ENCODE measurements at places on chromosomes 1 and 21.

DNA sequence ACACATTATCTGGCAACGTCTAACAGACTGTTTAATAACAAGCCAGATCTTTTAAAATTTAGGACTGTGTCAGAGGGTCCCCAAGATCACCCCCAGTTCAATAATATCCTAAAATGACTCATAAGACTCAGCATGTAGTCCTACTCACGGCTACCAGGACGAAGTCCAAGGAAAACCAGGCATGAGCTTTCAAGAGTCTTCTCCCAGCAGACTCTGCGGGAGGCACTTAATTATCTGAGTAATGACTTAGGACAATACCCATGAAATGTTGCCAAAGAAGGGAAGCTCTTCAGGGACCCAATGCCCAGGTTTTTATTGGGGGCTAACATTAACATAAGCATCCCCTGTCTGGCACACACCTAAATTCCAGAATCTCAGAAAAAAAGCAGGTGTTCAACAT, 7.0 kb downstream of the HFM1 start:
- DNase-seq, result no peak

- DNase-seq, result no peak
Observed at GRCh38 chr1:11365744-11366387, 92.9 kb downstream of the UBIAD1 start.

DNA sequence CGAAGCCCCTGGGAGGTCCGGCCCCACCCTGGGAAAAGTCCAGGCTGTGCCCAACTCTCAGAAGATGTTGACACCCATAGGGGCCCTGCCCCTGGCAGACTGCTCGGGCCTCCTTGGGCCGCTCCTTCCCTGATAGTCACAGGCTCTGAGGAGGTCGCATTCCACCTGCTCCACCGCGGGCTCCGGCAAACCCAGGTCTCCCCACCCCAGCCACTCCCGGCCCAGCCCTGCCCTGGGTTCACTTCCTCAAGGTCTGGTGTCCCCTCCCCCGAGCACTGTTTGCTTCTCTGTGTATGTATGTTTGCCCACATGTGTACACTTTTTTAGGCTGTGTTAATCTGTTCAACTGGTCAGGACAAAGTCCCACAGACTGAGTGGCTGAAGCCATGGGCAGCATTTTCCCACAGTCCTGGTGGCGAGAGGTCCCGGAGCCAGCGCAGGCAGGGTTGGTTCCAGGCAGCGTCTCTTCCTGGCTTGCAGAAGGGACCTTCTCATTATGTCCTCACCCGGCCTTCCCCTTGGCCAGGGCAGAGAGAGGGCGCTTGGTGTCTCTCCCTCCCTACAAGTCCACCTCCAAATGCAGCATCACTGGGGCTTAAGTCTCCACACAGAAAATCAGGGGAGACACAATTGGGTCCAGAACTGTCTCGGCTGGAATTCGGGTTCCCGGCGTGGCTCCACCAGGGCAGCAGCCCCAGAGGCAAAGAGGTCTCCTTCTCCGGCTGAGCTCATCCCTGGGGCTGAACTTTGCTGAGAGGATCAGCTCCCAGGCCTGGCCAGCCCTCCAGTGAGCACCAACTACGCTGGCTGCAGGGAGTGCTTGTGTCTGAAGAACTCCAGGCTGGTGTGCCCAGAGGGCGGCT, 10.5 kb upstream of the PRXL2B start:
- DNase-seq, result no peak

DNA sequence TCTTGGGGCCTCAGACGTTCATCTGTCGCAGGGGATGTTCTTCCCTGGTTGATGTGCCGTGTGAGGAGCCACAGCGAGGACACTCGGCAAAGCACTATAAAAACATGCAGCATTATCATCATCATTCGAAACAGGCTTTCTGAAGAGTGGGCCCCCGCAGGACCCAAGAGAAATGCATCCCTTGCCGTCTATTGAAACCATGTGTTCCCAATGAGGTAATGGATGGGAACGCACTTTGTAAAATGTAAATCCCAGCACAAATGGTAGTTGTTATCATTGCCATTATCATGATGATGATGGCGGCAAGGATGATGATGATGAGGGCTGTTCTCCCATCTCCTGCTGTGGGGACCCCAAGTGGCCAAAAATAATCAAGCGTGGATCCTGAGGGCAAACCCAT, 76.8 kb downstream of the GLIS1 start:
- DNase-seq, result no peak

GRCh38 chr21:33360281-33360680, 35.5 kb downstream of the IFNAR1 start:
- DNase-seq, result no peak

DNA sequence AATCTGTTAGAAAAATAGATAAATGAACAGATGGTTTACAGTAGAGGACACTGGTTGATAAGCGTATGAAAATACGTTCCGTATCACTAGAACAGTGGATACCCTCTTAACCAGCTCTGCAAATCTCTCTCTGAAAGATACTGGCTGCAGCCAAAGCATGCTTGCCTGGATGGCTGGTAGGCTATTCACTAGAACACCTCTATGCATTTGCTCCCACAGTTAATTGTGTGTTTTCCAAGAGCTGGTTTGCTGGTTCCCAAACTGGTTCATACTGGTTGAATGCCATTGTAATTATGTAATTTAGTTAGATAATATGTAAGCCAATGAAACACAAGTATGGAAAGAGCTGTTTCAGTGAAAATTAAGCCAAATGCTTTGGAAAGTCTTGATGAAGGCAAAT, 126.6 kb downstream of the C1orf21 start:
- DNase-seq, result no peak

- DNase-seq, result no peak
Observed at GRCh38 chr1:204337036-204337429, 22.7 kb downstream of the PLEKHA6 start.

GRCh38 chr21:24310788-24311187, 1296.5 kb downstream of the MRPL39 start:
- DNase-seq, result no peak

GRCh38 chr1:185971688-185972087, 237.5 kb downstream of the HMCN1 start:
- DNase-seq, result no peak

- DNase-seq, result peak; percentile 57
Observed at GRCh38 chr1:154975409-154976059, 1.1 kb downstream of the CKS1B start.

- DNase-seq, result no peak
Observed at GRCh38 chr1:5570931-5571330, 421.3 kb downstream of the NPHP4 start.

- no peak for DNase-seq
Observed at GRCh38 chr1:20426923-20427322, 59.1 kb downstream of the CAMK2N1 start.

GRCh38 chr1:209400351-209401220, 182.9 kb upstream of the CAMK1G start:
- DNase-seq, result no peak

DNA sequence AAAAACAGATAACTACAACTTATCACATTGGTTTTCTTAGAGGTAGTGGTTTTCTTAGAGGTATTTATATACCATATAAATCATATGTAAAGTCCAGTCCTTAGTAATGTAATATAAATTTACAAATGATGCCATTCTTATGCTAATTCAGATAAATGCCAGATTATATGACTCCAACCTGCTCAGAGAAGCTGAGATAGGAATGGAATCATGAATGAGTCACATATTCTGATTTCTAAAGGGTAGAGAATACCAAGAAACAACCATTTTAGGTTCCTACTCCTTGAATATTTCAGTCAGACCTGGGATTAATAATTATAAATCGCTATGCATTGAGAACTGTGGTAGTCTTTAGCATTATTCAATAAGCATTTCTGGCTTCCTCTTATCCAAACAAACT, 760.1 kb upstream of the NEGR1 start:
- no peak for DNase-seq

GRCh38 chr1:108199201-108199691, 897 bp downstream of the SLC25A24 start:
- DNase-seq, result no peak

DNA sequence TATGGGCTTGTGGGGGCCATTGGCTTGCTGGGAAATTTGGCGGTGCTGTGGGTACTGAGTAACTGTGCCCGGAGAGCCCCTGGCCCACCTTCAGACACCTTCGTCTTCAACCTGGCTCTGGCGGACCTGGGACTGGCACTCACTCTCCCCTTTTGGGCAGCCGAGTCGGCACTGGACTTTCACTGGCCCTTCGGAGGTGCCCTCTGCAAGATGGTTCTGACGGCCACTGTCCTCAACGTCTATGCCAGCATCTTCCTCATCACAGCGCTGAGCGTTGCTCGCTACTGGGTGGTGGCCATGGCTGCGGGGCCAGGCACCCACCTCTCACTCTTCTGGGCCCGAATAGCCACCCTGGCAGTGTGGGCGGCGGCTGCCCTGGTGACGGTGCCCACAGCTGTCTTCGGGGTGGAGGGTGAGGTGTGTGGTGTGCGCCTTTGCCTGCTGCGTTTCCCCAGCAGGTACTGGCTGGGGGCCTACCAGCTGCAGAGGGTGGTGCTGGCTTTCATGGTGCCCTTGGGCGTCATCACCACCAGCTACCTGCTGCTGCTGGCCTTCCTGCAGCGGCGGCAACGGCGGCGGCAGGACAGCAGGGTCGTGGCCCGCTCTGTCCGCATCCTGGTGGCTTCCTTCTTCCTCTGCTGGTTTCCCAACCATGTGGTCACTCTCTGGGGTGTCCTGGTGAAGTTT, 550 bp downstream of the RXFP4 start:
- no peak for DNase-seq

GRCh38 chr1:198291036-198291435, 134.2 kb downstream of the NEK7 start:
- DNase-seq, result no peak

DNA sequence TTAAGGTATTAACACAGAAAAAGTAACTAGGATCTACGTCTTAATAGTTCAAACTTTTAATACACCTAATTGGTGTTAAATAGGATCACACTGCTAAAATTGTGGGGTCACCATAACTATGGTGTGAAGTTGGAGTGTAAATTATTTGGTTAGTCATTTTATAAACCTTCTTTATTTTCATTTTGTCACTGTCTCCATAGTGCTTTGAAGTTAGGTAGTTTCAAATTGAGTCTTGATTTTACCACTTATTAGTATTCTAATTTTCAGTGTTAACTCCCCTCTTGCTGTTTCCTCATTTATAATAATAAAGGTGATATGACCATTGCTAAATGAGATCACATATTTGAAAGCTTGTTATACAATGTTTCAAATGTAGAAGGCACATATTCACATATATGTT, 738.1 kb upstream of the CHRM3 start:
- DNase-seq, result no peak

GRCh38 chr1:56255516-56256152, 323.7 kb downstream of the PLPP3 start:
- DNase-seq, result no peak

GRCh38 chr1:17925290-17926237, 170.4 kb downstream of the ACTL8 start:
- DNase-seq, result no peak

- DNase-seq, result no peak
Observed at GRCh38 chr1:32886004-32886827, at the start of gene HPCA. TSS of gene HPCA (plus strand) at chr1:32886491. CDS start at chr1:32888899, 2,408 bp downstream.

DNA sequence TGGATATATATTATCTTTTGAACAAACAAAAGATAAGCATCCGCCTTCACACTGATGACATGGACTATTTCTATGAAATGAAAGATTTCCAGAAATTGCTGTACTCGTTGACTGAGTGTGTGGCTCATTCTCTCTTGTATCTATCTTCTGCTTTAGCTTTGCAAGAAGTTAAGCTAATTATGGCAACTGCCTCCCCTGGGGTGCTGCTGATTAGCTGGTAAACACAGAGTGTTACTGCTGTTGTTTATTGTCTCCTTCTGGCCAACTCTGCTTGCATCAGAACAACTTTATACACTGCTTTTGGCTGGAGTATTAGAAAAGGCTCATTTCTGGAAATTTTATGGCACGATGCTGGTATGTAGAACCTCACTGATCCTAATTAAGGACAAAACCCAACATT, 95.6 kb upstream of the SNX7 start:
- no peak for DNase-seq

- DNase-seq, result no peak
Observed at GRCh38 chr21:26282058-26282457, 111.5 kb upstream of the APP start.

DNA sequence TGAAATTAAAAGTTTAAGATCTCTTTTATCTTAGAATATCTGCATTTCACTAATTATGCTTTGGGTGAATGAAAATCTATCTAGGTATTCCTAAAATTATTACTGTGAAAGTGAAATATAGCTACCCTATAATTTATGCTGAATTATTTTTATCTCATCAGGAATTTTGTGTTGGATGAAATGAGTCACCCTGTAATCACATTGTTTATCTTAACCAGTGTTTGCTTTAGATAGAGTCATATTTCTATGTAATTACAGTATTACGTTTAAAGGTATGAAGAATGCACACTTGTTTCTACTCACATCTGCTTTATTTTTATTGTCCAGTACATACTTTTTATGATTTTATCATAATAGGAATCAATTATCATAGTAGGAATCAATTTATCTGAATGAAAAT, 249.2 kb downstream of the NCAM2 start:
- DNase-seq, result no peak

DNA sequence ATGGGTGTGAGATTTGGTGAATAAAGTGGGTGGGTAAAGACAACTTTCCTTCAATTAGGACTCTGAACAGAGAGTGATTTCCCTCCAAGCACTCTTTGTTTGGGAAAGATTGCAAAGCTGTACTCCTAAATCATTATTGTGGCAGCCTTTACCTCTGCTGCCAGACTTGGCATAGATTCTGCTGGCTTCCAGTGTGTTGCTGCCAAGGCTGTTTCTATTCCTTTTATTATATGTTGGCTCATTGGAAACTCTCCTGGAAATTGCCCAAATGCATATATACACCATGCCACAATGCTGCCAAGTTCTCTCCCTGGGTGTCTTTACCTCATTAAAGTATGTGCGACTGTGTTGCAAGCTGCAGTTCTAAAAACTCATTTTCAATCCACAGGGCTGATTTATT, 668.0 kb downstream of the MRPL39 start:
- DNase-seq, result no peak

GRCh38 chr21:32884062-32884461, 112.5 kb upstream of the PAXBP1 start:
- DNase-seq, result no peak

- DNase-seq, result no peak
Observed at GRCh38 chr21:46092026-46092764, 5.7 kb upstream of the COL6A2 start.

DNA sequence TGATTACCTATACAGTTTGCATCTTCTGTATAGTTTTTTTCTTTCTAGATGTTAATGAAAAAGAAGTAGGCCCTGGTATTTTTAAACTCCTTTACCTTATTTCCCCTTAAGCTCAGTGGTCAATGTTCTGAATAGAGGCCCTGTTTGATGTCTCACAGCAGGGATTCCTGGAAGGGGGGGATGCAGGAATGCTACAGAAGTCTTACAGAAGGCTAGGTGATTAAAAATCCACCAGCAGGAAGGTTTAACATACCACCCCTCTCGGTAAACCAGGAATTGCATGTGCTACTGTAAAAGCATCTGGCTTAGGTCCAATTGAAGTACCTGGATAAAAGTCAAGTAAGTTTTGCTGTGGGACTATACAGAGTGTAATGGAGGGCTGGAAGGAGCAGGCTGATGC, 78.3 kb downstream of the NOS1AP start:
- no peak for DNase-seq
